ENCODE measurements at places on chromosomes 7 and 10.

GRCh38 chr7:101911800-101912715, 94.6 kb downstream of the CUX1 start:
- DNase-seq, result no peak

DNA sequence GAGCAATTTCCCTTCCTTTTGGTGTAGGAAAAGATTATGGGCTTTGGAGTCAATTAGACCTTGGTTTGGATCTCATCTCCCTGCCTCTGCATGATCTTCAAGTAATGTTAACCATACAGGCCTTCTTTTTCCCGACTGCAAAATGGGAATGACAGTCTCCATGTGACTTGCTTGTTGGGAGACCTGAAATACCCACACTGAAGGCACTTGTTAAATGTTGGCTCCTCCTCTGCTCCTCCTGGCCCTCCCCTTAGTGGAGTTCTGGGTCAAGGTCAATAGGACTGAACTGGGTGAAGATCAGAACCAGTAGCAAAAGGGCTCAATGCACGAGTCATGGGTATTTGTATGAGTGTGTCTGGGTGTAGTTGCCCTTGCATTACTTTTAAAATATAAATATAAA, 179.4 kb upstream of the PRR15 start:
- no peak for DNase-seq

DNA sequence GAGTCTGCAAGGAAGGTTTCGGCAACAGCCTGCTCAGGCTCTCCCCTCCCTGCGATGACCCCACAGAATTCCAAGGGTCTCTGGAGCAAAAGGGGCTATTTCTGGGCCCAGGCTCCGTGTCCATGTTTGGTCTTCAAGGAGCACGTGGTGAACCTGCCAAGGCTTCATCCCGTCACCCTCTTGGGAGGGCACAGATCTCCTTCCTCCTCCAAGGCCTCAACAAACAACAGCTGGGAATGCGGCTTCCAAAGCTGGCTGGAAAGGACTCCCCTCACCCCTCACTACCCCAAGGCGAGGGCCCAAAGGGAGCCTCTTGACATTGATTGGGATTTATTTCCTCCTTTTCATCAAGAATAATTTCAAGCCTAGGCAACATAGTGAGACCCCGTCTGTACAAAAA, 14.0 kb upstream of the KPNA7 start:
- DNase-seq, result no peak

GRCh38 chr7:16989811-16990413, 108.1 kb upstream of the AGR3 start:
- no peak for DNase-seq

DNA sequence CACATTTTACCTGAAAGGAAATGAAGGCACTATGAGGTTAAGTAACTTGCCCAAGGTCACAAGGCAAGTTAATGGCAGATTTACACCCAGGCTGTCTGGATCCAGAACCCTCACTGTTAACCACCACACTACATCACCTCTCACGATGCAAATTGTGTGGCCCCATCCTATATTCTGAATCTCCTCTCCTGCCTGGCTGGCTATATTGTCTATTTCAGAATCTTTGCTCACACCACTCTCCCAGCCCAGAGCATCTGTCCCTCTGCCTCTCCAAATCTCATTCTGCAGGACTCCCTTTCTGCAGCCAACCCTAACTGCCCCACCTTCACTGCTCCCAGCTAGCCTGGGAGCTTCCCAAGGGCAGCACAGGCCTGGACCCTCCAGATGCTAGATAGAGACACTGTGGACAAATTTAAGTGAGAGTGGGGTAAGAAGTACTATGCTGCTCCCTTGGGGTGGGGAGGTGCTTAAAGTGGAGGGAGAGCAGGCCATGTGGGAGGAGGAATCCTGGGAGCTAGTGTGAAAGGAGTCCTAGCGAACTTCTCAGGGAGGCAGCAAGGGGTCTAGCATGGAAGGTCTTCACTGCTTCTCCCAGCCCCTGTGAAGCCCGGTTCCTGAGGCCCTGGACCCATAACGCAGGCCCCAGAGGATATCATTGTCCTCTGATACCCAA, 786 bp downstream of the CUEDC2 start:
- DNase-seq, result no peak

- no peak for DNase-seq
These were observed 80.3 kb downstream of the SKAP2 start for GRCh38 chr7:26784118-26784517.

DNA sequence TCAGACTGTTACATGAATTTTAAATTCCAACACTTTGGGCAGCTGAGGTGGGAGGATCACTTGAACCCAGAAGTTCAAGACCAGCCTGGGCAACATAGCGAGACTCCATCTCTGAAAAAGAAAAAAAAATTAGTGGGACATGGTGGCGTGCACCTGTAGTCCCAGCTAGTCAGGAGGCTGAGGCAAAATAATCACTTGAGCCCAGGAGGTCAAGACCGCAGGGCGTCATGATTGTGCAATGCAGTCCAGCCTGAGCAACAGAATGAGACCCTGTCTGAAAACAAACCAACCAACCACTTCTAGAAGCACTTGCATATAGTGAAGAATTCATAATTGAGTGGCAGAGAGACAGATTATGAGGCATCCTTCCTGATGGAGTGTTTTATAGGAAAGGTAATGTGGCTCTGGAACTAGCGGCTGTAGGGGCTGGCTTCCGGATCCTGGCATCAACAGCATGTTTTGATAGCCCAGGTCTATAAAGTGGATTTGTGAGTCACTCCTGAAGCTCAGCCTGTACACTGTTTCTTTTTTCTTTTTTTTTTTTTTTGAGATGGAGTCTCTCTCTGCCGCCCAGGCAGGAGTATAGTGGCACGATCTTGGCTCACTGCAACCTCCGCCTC, 40.3 kb upstream of the RSBN1L start:
- no peak for DNase-seq

DNA sequence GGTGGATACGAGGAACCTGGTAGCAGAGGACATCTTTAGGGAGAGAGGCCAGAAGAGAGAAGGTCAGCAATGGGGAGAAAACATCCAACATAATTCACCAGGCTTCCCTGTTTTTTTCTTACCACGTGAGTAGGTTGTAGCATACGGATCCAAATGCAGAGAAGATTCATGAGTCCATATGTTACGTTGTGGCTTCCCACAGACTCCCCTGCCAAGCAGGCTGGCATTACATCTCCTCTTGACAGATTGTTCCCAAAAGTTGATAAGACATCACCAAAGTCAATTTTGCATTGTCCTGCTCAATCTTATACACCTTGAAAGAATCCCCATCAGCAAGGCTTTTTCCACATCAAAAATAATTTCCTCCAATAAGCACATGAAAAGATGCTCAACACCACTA, 39.7 kb downstream of the DRGX start:
- no peak for DNase-seq

GRCh38 chr10:15744217-15744865, 24.6 kb upstream of the ITGA8 start:
- peak; percentile 63 for DNase-seq

- DNase-seq, result no peak
These were observed 48.8 kb downstream of the SUFU start for GRCh38 chr10:102552533-102552932.

DNA sequence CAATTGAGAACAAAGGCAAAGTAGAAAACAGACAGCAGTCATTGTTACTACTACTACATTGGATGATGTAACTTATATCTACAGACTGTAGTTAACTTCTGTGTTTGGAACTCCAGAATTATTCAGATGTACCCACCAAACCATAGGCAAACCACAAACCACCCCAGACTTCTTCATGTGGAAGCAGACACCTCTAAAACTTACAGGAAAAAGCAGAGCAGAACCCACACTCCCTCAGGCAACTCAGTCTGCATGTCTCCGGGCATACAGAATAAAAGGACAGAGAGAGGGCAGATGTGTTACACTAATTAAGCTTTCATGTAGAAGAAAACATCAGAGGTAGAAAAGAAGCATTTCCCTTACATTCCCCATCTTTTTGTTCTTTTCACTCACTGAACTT, 9.0 kb downstream of the LSM5 start:
- DNase-seq, result no peak

- no peak for DNase-seq
These were observed 172.5 kb downstream of the BUB3 start for GRCh38 chr10:123326674-123327073.

DNA sequence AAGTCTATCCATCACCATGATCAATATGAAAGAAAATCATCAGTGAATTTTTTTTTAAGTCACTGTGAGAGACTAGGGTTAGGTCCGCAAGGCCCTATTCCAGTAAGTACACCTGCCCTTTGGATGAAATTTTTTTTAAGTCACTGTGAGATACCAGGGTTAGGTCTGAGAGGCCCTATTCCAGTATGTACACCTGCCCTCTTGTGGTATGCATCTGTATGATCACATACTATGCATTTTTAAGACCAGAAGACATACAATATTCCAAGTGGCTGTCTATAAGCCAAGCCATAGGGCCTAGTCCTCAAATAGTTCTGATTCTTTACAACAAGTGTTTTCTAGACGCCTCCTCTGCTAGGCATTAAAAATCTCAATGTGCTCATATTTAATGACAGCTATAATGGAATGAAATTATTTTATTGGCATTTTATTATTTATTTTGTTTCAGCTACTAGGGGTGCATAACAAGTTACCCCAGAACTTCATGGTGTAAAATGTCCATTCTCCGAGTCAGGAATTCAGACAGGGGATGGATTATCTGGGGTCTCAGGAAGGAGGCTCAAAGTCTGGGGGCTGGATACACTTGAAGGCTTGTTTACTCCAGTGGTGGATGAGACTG, 53.1 kb downstream of the TEX36 start:
- no peak for DNase-seq

DNA sequence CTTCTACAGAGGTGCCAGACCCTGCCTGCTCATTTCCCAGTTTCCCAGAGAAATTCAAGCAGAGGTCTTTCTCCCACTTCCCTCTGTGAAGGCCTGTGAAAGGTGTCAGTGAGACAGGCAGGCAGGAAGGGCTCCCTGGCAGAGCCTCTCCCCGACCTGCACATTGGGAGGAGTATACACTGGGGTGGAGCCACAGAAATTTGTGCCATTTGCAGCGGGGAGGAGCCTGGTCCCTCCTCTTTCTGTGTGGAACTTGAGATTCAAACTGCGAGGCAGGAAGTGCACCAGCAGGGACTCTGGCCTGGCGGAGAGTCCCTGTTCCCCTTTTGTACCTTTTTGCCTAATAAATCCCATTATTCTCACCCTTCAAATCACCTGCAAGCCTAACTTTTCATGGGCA, 54.6 kb upstream of the OPN4 start:
- peak; percentile 41 for DNase-seq

GRCh38 chr10:3955955-3956617, 171.1 kb upstream of the KLF6 start:
- DNase-seq, result no peak

DNA sequence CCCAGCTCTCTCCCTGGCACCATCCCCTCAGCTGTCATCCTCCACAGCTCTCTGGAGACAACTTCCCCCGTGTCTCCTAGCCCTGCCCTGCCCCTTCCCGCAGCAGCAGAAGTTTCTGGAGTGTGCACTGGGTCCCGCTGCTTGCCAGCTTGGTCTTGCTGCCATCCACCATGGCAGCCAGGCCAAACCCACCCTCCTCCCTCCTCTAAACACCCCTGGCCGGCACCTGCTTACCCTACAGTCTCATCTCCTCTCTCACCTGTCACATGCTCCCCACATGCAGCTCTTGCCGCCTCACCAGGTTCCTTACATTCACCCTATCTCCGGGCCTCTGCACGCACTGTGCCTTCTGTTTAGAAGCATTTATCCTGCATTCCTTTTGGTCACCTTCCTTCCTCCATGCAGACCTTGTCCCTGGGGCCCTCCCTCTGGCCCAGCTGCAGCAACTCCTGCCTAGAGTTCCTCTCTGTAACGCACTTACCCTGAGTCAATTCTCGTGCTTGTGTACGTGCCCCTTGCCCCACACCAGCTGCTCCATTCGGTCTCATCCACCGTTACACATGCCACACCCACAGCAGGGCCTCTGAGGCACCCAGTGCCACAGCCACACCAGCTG, 93.9 kb upstream of the RET start:
- DNase-seq, result no peak

GRCh38 chr10:103784089-103784488, 71.3 kb downstream of the SH3PXD2A start:
- no peak for DNase-seq

GRCh38 chr7:33854178-33854577, 51.2 kb upstream of the BMPER start:
- no peak for DNase-seq

- no peak for DNase-seq
These were observed 615.2 kb upstream of the FOXK1 start for GRCh38 chr7:4066626-4067475.

DNA sequence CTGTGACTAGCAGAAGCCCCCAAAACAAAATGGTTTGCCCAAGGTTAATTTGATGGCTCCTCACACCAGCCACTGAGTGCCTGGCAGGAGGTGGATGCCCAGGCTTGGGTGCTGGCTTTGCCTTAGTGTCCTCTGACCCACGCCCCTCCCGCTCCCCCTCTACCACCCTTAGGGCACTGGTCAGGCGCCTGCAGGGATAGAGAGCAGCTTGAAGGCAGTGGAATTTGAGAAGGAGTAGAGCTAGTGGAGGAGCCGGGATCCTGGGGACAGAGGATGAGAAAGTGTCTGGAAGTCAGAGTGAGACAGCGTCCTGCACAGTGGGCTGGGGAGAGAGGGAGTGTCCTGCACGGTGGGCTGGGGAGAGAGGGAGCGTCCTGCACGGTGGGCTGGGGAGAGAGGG, 139.4 kb downstream of the DNAJB6 start:
- no peak for DNase-seq

DNA sequence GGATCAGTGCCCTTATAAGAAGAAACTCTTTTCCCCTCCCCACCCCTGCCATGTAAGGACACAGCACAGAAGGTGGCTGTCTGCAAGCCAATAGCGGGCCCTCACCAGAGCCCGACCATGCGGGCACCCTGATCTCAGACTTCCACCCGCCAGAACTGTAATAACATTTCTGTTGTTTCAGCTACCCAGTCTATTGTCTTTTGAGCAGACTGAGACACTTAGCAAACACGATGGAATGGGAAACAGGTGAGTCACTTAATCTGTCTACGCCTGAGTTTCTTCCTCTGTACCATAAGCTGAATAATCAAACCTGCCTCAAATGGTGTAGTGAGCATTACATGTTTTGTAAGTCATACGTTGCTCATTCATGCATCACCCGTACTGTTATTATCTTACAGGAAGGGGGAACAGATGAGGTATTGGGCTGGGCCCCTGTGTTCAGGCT, 58.2 kb downstream of the STRA8 start:
- DNase-seq, result no peak

GRCh38 chr7:76509931-76510877, at the start of gene UPK3B:
UPK3B (plus strand) TSS chr7:76510552; CDS start chr7:76510653, 101 bp downstream.
- DNase-seq, result peak; percentile 44
